Activated CD4-positive, alpha-beta T cell treated with anti-CD3 and anti-CD28 coated beads, Interleukin-2, amount 10 ng/mL, durations not matched to agents 24 days and 14 days (primary cell): ENCODE measurements at places on chromosomes 2 and 18. TPM values are rescaled to one million over a fixed set of nuclear protein-coding genes. Genes with fewer than 3 reads are reported as not detected.

CYP27A1 gene
- total RNA-seq: 0.09 TPM in 1 of 2 replicates, not detected in the other

CABYR gene
- 0.36 and 1.3 TPM in 2 replicates for total RNA-seq

AMER3 gene
- total RNA-seq: not detected in 2 replicates

- no peak overlapping the region for H3K4me3 ChIP-seq
- no peaks in the 10 kb centered on the region for H3K4me1 ChIP-seq
- H3K27ac ChIP-seq: no peak overlapping the region
These were observed 158.6 kb upstream of the STK17B start for GRCh38 chr2:196329959-196330358.

GRCh38 chr2:23703583-23704385 lies 223.1 kb downstream of the ATAD2B start:
- DNase-seq: no peak
- H3K4me3 ChIP-seq: no peak overlapping the region
- H3K36me3 ChIP-seq: peaks cover 3% of the 10 kb centered on the region

DNA sequence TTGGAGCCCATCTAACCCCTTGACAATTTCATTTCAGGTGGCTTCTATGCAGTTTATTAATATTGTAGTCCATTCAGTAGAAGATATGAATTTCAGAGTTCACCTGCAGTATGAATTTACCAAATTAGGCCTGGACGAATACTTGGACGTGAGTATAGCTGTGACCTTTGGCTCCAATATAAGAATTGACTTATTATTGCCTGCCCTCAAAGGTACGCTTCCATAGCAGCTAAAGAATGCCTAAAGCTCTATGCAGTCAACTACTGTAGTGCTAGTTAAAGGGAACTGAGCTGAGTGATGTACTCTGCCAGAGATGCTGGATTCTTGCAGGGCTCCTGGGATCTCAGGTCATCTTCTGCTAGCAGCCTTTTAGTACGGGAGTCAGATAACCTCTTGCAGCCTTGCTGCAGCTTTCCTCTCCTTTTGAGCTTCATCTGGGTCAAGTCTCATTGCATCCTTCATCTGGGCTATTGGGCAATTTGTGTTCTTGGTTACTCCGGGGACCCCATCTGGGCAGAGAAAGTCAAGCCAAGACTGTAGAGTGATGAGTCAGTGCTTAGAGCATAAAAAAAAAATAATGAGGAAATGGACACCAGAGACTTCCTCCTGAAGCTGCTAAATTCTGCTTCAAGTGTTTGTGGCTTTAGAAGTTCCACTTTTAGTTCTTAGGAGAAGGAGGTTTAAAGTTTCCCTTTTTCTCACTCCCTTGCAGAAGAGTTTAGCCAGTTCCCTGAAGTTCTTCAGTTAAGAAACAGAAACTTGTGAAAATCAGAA lies 105.6 kb downstream of the PRPF40A start:
- peak; percentile 58 for DNase-seq
- no peak overlapping the region for H3K27ac ChIP-seq
- peak overlapping the region; percentile 9 for H3K4me3 ChIP-seq
- H3K4me1 ChIP-seq: peaks cover 16% of the 10 kb centered on the region

GRCh38 chr2:100963026-100963375 lies 39.1 kb upstream of the RPL31 start:
- peaks cover 2% of the 10 kb centered on the region for H3K27me3 ChIP-seq
- H3K4me1 ChIP-seq: peaks cover 4% of the 10 kb centered on the region
- no peak overlapping the region for H3K4me3 ChIP-seq
- H3K36me3 ChIP-seq: no peaks in the 10 kb centered on the region
- no peak overlapping the region for H3K27ac ChIP-seq

DNA sequence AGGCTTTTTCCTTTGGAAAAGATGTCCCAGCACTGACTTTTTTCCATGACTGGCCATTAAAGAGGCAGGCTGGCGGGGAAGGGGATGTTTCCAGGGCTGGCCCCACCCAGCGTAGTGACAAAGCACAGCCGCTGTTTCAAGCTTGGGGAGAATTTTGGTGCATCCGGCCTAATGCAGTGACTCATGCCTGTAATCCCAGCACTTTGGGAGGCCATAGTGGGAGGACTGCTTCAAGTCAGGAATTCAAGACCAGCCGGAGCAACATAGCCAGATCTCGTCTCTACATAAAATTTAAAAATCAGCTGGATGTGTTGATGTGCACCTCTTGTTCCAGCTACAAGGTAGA lies 78.0 kb upstream of the SH3BP4 start:
- DNase-seq: no peak
- no peak overlapping the region for H3K4me3 ChIP-seq
- no peaks in the 10 kb centered on the region for H3K4me1 ChIP-seq
- H3K36me3 ChIP-seq: no peaks in the 10 kb centered on the region
- peaks cover 8% of the 10 kb centered on the region for H3K27me3 ChIP-seq
- no peak overlapping the region for H3K27ac ChIP-seq
